ENCODE measurements at places on chromosomes 16 and 17.

DNA sequence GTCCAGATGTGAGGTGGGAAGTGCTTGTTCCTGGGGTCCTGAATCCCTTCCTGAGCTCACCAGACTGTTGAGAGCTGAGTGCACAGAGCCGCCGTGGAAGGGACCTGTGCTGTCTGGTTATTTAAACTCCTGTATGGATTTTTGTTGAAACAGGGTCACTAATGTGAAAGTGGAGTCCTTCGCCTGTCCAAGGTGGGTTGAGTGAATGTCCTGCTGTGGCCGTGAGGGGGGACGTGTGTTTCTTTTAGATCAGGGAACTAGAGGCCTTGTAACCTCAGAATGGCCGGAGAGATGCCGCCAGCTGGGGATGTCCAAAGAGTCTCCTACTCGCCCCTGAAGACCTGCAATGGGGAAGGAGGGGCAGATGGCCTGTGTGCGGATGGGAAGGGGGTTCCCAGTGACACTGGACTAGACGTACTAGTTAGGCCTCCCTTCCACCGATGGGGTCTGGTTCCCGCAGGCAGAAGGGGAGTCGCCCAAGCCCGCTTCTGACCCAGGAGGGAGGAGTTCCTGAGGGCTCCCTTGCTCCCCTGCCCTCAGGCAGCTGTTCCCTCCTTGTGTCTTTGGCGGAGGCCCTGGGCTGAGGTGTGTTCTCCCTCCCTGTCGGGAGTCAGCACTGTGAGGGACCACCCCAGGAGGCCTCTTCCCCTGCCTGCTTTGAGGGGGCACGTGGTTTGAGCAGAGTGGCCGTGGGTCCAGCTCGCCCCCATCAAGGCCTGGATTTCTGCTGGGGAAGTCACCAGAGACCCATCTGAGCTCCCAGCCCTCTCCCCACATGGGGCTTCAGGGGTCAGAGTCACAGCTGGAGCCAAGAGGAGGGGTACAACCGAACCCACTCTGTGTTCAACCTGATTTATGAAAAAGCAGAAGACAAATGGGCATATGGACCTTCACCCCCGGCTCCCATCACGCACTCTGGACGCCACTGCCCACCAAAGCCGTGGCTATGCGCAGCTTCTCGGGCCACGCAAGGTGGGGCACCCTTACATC lies 30.9 kb downstream of the OR1D5 start:
- DNase-seq = no peak

DNA sequence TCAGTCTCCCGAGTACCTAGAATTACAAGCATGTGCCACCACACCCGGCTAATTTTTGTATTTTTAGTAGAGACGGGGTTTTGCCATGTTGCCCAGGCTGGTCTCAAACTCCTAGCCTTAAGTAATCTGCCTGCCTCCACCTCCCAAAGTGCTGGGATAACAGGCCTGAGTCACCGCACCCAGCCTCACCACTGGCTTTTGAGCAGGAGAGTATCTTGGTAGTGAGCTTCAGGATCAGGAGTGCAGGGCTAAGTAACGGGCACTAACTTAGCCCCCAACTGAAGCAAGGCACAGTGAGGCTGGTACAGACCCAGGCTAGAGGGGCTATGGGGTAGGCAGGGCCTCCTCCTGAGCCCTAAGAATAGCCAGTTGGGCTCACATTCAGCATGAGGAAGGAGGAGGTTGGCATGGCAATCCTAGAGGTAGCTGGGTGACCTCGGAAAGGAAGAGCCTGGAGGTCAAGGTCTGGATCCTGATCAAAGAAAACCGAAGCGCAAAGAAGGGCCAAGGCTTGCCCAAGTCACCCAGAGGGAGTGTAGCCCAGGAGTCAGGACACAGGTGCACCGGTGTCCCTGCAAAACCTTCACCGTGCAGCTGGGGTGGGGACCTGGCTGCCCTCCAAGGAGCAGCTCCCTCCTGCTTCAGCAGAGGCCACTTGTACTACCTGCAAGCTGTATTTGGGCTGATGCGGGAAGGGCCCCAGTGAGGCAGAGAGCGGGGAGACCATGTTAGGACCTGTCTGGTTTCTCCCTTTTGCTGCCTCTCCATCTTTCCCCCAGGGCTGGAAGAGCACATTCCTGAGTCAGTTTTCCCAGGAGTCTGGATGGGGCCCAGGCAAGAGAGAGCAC lies 1.3 kb upstream of the ADGRG5 start:
- DNase-seq = no peak

DNA sequence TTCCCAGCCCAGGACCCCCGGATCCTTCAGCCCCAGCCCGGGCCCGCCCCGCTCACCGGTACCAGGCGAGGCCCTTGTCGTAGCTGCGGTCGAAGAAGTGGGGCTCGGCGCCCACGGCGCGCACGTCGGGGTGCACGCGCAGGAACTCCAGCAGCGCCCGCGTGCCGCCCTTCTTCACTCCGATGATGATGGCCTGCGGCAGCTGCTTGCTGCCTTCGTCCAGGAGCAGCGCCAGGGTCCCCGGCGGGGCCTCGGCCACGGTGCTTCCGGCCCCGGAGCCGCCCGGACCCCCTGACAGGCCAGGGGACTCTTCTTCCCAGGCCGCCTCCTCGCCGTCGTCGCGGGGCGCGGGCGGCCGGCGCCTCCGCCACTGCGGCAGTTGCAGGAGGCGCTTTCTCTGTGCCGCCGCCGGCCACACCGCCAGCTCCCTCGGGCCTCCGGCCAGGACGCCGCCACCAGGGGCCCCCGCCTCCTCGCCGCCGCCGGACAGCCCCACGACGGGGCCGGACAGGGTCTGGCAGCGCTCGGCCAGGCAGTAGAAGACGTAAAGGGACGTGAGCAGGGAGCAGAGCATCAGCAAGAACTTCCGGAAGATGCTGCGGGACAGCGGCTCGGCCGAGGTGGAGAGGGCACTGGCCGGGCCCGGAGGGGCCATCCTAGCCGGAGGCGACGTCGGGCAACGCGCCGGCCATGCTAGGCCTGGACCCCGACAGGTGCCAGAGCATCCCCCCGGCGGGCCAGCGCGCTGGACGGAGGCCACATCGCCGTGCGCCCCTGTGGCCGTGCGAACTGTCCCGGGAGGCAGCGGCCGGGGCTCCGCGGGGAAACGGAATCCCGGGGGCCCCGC lies 1.0 kb downstream of the HS3ST3A1 start:
- DNase-seq = no peak

GRCh38 chr17:55452139-55452790 lies 30.6 kb upstream of the MMD start:
- no peak for DNase-seq

- DNase-seq = no peak
These were observed 28.2 kb downstream of the ST3GAL2 start for GRCh38 chr16:70410734-70411133.

GRCh38 chr16:85079785-85080570 lies 32.3 kb downstream of the CIBAR2 start:
- no peak for DNase-seq

DNA sequence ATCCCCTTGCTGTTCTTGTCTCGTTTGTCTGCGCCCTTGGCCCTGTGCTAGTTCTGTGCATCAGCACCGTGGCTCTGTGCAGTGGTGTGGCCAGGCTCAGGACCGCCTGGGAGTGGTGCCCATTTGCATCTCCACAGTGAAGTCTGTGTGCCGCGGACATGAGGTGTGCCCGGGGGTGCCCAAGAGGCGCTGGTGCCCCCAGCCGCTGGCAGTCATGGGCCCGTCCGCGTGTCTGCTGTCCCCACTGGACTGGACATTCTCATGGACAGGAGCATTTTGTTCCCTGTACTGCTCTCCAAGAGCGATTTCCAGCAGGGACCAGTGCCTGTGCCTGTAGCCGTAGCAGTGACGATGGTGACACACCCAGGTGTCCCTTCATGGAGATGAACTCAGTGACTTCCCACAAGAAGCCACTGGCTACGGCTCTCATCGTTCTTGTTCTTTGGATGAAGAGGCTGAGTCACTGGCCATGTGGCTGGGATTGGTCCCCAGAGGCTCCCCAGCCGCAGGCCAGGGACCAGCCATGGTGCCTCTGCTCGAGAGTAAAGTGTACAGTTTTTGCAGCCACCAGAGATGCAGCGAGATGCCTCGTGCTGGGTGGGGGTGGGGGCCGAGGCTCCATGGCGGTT lies 13.0 kb upstream of the MC1R start:
- DNase-seq = no peak

DNA sequence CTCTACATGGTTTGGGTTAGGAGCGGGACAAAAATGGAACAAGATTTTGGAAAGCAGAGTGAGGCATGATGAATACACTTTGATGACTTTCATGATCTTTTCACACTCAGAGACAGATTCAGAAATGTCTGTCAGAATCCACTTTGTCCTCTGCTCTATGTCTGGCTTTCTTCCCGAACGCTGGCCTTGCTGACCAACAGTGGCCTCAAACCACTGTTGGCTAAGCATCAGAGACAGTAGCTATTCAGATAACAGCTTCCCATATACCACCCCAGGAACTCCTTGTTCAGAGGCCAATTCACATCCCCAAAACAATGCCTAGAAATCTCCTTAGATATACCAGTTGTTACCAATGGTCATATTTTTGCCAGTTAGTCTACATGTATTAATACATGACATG lies 40.9 kb downstream of the FBXL20 start:
- DNase-seq = no peak

GRCh38 chr16:19283637-19284036 lies 1.9 kb upstream of the CLEC19A start:
- no peak for DNase-seq

- DNase-seq = no peak
These were observed 46.7 kb downstream of the USP32 start for GRCh38 chr17:60345233-60345632.

- no peak for DNase-seq
These were observed 1.0 kb downstream of the PRRT2 start for GRCh38 chr16:29812754-29813643.

- DNase-seq = no peak
These were observed 15.8 kb upstream of the GHDC start for GRCh38 chr17:42210046-42210445.

DNA sequence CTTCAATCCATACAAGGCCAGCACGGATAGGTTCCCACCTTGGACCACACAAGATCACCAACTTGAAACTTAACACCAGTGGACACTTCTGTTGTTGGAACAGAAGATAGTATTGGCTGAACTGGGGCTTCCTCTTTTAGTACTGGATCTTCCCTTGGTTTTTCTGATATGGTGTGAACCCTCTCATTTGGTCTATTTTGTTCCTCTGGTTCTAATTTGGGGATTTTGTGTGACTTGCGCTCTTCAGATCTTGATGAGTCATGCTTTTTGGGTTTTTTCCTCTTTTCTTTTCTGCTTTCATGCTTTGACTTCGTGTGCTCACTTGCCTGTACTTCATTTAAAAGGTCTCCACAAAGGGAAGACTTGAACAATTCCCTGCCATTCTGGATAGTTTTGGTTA lies 39.0 kb downstream of the SOST start:
- no peak for DNase-seq

DNA sequence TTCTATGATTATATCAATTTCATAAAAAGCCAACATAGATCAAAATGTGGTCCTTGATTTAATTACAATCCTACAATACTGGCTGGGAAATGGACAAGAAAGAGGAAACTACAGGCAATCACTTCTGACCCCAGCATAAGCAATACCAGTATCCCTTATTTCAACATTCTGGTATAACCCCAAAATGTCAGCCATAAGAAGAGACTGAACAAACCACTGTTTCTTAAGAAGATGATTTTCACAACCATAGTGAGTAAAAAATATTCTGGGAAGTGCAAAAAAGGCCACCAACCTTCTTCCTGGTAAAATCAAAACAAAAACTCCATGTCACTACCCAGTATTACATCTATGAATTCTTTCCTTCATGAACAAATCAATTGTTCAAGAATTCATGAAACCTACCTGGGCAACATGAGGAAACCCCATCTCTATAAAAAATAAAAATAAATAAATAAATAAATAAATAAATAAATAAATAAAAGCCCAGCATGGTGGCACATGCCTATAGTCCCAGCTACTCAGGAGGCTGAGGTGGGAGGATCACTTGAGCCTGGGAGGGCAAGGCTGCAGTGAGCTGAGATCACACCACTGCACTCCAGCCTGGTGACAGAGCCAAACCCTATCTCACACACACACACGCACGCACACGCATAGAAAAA lies 7.5 kb downstream of the N4BP1 start:
- DNase-seq = no peak

DNA sequence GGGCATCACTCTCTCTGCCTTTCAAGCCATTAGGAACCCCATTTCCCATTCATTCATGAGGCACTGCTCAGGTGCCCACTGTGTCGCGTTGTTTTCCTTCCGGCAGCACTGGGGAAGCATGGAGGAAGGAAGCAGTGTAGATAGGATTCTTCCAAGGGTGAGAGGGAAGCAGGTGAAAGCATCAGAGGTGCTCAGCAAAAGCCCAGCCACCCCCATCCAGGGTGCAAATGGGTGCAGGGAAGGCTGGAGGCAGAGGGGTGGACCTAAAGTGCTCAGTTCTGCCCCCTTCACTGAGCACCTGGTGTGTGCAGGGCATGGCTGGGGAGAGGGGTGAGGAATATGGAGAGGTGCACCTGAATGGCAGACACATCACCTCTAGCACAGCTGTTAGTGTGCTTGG lies 3.4 kb upstream of the NXPH3 start:
- DNase-seq = no peak

GRCh38 chr16:10343124-10343760 lies 42.6 kb upstream of the ATF7IP2 start:
- no peak for DNase-seq

- no peak for DNase-seq
These were observed at the start of gene LGALS3BP for GRCh38 chr17:78979780-78980623. Gene LGALS3BP, minus strand, starts transcription at chr17:78979923. Its CDS starts 2,732 bp downstream, at chr17:78977191.

- no peak for DNase-seq
These were observed 23.1 kb downstream of the HSBP1 start for GRCh38 chr16:83830769-83831455.

DNA sequence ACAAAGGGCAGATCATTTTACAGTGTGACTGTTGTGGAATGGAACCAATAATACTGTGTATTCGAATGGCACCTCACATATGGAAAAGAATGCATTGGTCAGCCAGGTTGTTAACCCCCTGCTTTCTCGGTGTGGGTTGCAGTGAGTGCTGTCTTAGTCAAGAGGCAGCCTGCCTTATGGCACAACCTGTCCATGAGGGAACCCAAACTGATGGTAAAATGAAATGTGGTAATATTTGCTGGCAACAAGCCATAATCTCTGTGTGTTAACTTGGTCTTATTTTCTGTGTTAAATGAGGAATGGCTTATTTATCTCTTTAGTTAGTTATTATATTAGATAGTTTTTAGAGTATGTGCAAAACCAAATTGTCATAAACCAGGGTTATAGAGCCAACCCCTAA lies 81.6 kb downstream of the TMC6 start:
- no peak for DNase-seq

DNA sequence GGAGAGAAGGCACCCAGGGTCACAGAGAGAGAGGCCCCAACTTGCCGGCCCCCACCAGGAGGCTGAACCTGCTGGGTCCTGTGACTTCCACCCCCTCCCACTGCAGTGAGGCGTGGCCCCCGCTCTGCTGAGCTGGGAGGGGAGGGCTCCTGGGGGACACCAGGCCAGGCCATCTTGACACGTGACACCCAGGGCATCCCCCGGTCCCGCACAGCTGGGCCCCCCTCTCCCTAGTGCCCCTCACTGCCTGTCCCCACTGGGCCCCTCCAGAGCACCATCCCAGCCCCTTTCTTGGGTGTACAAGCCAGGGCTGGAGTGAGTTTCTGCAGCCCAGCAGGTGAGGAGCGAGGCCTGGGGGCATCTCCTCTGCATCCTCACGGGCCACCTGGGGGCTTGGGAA lies 12.4 kb downstream of the UBALD1 start:
- DNase-seq = no peak
